Renal cortex interstitium (tissue), 15 donors: ENCODE measurements at places on chromosomes 7 and 10. TPM values are rescaled to one million over a fixed set of nuclear protein-coding genes. Genes with fewer than 3 reads are reported as not detected.

DNA sequence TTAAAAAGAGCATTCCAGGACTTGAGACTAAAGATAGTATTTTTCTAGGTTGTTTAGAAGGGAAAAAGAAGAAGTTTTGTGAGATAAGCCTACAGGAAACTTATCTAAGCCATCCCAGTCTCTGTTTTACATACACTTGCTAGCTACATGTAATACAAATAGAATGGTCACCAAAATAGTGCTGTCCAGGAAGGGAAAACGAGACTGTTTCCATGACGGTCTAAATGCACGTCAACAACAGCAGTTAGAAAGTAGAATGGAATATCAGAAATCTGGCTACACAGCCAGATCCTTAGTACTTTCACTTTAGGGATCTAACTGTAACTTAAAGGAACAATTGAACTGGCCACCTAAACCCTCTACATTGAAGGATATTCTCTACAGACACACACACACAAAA lies 117.6 kb downstream of the TSPAN12 start:
- no peak for DNase-seq

GRCh38 chr10:78162853-78163252 lies 129.2 kb downstream of the RPS24 start:
- DNase-seq, result no peak

GRCh38 chr10:71921324-71922027 lies 42.7 kb upstream of the CHST3 start:
- peak; percentile 45 for DNase-seq

DNA sequence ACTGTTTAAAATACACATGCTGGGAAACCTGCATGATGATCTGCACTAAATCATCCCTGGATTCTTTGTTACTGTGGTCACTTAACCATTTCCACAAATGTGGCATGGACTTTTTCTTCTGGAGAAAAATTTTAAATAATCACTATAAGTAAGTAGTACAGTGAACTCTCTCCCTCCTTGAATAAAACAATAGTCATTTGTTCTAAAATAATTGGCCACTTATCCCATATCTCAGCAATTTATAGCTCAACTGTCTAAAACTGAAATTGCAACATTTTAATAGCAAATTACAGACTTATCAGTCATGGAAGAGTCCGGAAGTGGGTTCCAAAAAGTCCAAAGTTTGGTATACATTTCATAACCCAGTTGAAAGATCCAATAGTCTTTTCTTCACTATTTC lies 90.9 kb downstream of the MTERF1 start:
- DNase-seq, result no peak

The NACAD gene
- polyA plus RNA-seq, result 9.3 TPM

DNA sequence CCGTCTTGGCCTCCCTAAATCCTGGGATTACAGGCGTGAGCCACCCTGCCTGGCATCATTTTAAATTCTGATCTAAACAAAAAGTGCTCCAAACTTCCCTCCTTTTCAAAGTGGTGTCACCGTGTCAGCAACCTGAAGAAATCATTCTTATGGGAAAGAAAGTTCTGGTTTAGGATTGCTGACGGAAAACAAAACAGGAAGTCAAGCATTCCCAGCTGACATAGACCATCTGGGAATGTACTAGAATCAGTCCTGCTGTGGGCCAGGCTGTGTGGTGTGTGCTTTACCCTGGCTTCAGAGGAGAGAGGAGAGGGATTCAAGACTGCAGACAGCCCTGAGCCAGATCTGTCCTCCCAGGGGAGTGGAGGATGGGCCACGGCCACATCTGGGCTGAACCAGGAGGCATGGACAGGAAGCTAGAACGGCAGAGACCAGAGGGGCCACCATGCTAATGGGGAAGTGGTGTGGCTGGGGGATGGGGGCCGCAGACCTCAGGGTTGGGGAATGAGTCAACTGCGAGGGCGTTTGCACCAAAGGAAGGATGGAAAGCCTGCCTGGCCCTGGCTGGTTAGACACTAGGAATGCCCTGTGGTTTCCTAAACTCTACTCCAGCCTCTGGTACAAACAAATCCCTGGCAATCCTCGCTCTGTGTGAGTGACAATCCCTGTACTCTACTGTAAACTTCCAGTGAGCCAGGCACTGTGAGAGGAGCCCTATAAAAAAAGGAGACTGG lies 16.7 kb upstream of the CLIP2 start:
- peak; percentile 89 for DNase-seq

GRCh38 chr7:55432939-55433784 lies 68.0 kb downstream of the LANCL2 start:
- DNase-seq, result no peak

The FOXI2 gene
- polyA plus RNA-seq, result 1.6 TPM

DNA sequence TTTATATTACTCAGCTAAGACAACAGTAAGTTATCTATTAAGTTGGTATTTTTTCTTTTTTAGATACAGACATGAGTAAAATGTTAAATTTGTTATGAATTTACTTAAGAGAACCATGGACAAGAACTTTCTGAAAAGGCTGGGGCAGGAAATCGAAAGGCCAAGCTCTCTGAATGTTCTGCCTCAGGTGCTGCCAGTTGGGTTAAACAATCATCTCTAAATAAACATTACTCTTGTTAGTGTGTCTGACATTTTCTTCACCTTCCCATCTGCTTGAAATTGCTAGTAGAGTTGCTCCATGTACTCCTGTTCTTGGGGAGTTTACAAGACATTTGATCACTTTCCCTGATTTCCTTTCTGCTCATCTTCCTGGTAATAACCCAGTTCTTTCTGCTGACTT lies 87.5 kb downstream of the ANKRD7 start:
- no peak for DNase-seq

- DNase-seq, result no peak
Measured at GRCh38 chr7:106957766-106958165, 86.7 kb upstream of the PRKAR2B start.

DNA sequence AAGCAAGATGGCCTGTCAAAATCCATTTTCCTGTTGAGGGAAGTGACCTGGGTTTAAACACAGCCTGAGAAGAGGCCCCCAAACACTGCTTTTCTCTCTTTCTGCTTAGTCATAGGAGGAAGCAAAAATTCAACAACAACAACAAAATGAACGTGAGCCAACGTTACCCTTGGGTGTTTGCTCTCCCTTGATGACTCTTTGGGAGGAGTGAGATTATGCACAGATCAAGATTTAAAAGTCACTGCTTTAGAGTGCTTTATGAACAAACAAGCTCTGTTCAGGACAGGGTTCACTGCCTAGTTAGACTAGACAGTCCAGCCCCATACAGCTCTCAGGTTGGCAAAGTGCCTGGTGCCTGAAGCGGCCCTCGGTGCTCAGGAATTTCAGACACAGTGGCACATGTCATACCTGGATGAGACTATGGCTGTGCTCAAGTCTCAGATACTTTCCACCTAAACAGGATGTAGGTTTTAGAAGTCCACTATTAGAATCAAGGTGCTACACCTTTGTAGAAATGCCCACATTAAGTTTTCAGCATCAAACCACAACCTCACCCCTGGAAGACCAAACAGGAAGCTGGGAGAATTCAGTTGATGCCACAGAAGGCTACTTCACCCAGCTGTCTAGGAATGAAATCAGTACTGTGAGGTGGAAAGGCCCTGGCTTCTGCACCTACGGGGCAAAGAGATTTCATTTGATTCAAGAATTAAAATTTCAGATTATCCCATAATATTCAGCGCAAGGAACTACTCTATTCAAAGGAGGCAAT lies 38.7 kb downstream of the DENND11 start:
- no peak for DNase-seq

GRCh38 chr10:116312548-116312947 lies 11.7 kb upstream of the CCDC172 start:
- no peak for DNase-seq

DNA sequence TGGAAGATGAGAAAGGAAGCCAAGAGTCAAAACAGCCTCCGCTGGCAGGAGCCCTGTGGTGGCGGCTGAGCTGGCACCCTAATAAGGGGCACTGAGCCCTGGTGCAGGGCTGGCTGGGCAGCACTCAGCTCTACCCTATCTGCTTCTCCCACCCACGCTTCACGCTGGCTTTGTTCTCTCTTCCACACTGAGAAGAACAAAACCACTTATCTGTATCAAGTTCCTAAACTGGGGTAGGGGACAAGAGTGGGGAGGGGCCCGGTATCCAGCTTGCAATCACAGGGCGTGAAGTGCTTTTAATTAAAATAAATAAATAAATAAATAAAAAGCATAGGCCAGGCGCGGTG lies 52.1 kb downstream of the FAM53B start:
- DNase-seq, result no peak
